Adrenal gland (tissue), 19 donors: ENCODE measurements at places on chromosomes 5 and 9. TPM values are rescaled to one million over a fixed set of nuclear protein-coding genes. Genes with fewer than 3 reads are reported as not detected.

DNA sequence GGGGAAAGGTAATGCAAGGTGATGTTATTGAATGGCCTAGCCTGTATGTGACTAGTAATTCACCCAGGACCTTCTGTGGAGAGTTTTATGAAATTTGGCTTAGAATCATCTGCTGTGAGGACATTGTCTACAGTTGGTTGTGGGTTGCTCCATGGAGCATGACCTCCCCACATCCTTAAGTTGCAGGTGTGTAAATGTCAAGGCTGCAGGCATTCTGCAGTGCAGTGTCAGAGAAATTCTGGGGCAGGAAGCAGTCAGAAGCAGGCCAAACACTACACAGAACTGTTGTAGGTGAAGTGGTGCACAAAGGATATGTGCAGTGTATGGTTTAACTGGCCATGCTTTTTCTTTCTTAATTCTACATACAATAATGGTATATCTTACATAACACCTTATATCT lies 588.3 kb downstream of the EBF1 start:
- H3K4me3 ChIP-seq, result no peak overlapping the region
- H3K36me3 ChIP-seq, result no peaks in the 10 kb centered on the region
- H3K4me1 ChIP-seq, result no peaks in the 10 kb centered on the region
- no peak overlapping the region for H3K27ac ChIP-seq
- no peaks in the 10 kb centered on the region for H3K27me3 ChIP-seq

DNA sequence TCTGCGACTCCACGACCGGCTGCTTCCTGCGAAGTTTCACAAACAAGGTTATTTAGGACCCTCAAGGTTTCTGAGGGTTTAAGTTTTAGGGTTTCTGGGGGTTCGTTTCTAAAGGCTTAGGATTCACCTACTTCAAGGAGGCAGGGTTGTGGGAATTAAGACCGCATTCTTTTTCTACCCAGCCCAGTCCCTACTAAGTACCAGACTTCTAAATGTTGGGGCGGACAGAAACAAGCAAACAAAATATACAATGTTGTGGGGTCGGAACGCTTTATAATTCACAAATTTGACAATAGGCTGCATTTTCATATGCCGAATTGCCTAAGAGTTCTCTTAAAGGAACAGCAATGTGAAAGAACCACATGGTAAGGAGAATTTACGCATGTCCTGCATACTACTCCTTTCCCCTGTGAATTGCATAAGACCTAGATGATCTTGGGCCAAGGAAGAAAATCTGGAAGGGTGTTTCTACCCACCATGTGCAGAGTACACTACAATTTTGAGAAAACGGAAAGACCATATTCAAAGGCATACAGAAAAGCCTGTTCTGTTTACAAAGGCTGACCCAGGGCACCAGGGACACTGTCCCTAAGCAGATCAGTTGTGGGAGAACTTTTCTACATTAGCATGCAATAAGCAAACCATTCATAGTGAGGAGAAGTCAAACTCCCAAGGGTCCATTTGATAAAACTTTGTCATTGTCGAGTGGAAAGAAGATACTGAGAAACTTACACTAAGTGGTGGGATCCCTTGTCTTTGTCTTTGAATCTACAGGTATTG lies 457.3 kb downstream of the RAB3C start:
- no peak for DNase-seq
- peak overlapping the region; percentile 41 for H3K27ac ChIP-seq
- H3K36me3 ChIP-seq, result no peaks in the 10 kb centered on the region
- peaks cover 11% of the 10 kb centered on the region for H3K4me1 ChIP-seq

GRCh38 chr5:43425983-43426382 lies 13.8 kb upstream of the CCL28 start:
- H3K36me3 ChIP-seq, result no peaks in the 10 kb centered on the region
- no peaks in the 10 kb centered on the region for H3K27me3 ChIP-seq
- no peak overlapping the region for H3K4me3 ChIP-seq
- H3K27ac ChIP-seq, result no peak overlapping the region

GRCh38 chr9:125997196-125997823 lies 250.1 kb downstream of the PBX3 start:
- H3K36me3 ChIP-seq, result no peaks in the 10 kb centered on the region
- H3K27ac ChIP-seq, result no peak overlapping the region
- DNase-seq, result no peak
- no peak overlapping the region for H3K4me3 ChIP-seq
- no peaks in the 10 kb centered on the region for H3K4me1 ChIP-seq

GRCh38 chr5:143758750-143759149 lies 53.2 kb upstream of the HMHB1 start:
- H3K4me3 ChIP-seq, result no peak overlapping the region
- no peaks in the 10 kb centered on the region for H3K36me3 ChIP-seq
- H3K27ac ChIP-seq, result no peak overlapping the region
- no peak for DNase-seq

GRCh38 chr5:112381521-112381920 lies 37.6 kb downstream of the EPB41L4A start:
- no peaks in the 10 kb centered on the region for H3K36me3 ChIP-seq
- DNase-seq, result no peak
- H3K4me1 ChIP-seq, result no peaks in the 10 kb centered on the region
- no peak overlapping the region for H3K27ac ChIP-seq

DNA sequence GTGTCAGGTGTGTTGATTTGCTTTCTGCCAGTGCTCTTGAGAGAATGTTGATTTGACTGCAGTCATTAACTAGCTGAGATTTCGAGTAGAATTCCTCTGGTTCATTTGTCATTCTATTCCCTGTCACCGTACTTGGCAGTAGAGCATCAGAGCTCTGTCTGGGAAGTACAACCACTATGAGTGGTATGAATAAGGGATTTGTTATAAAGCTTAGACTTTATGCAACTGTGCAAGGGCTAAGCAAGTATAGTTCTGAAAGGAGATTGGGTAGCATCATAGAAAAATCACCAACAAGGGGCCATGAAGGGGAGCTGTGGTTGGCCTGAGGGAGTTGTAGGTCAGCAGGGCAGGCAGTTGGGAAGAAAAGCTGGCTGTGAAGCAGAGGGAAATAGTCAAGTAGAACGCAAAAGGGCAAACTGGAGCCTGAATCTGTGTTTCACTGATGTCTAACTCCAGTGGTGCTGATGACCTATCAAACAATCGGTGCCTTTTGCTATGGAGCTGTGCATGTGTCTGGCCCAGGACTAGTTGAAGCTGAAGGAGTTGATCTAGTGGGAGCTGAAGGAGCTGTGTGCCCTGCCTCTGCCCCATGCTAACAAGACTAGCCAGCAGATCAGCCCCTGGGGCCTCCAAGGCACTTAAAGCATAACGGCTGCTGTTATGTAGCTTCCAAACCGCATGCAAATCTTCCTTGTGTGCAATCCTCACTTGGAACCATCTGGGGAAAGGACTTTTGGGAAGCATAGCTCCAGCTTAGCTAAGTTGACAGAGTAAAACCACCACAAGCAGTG lies 110.0 kb downstream of the SLC28A3 start:
- no peak for DNase-seq
- H3K27me3 ChIP-seq, result no peaks in the 10 kb centered on the region
- no peak overlapping the region for H3K4me3 ChIP-seq
- H3K27ac ChIP-seq, result no peak overlapping the region

DNA sequence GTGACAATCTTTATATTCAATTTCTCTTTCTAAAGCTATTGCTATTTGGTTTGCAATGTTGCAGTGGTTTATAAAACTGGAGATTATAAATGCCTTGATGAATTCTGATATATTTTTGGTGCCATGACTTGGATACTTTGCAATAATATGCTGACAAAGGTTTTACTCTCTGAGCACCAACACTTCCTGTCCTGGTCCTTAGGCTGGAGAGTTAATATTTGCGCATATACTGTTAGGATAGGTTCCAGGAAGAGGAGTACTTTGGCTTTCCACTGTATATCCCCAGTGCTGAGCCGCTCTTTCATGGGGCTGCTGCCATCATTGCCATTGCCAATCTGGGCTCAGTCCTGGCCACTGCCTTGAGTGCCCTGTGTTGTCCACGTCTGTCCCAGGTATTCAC lies 139.6 kb downstream of the ZCCHC7 start:
- no peak overlapping the region for H3K4me3 ChIP-seq
- DNase-seq, result no peak
- no peaks in the 10 kb centered on the region for H3K4me1 ChIP-seq
- no peak overlapping the region for H3K27ac ChIP-seq
- no peaks in the 10 kb centered on the region for H3K36me3 ChIP-seq

TTC16 gene
- total RNA-seq, result 0.26 TPM

TAF11L10 gene
- not detected for total RNA-seq

GPX8 gene
- 16.0 TPM for total RNA-seq

NME5 gene
- 4.0 TPM for total RNA-seq
